Astrocyte (in vitro differentiated cells and primary cell): ENCODE measurements at places on chromosomes 13 and 19. TPM values are rescaled to one million over a fixed set of nuclear protein-coding genes. Genes with fewer than 3 reads are reported as not detected.
A peak's percentile ranks its signal among the peaks of the same experiment; 100 is the strongest.

DNA sequence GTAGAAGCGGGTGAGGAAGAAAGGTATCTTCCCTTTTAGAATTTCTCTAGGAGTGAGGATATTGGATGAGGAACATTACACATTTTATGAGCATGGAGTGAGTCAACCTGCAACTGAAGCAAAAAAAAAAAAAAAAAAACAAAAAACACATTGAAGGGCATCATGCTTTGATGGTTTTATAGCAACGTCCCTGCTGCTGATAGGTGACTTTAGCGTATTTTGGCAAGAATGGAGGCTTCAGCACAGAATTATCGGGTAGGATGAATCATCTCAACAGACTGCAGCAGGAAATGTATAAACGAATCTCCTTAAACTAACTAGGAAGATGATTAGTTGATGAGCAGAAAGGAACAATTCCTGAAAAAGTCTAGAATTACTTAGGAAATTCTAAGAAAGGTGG is 1359.6 kb upstream of the ATXN8OS start:
- peak; percentile 56 for DNase-seq

DNA sequence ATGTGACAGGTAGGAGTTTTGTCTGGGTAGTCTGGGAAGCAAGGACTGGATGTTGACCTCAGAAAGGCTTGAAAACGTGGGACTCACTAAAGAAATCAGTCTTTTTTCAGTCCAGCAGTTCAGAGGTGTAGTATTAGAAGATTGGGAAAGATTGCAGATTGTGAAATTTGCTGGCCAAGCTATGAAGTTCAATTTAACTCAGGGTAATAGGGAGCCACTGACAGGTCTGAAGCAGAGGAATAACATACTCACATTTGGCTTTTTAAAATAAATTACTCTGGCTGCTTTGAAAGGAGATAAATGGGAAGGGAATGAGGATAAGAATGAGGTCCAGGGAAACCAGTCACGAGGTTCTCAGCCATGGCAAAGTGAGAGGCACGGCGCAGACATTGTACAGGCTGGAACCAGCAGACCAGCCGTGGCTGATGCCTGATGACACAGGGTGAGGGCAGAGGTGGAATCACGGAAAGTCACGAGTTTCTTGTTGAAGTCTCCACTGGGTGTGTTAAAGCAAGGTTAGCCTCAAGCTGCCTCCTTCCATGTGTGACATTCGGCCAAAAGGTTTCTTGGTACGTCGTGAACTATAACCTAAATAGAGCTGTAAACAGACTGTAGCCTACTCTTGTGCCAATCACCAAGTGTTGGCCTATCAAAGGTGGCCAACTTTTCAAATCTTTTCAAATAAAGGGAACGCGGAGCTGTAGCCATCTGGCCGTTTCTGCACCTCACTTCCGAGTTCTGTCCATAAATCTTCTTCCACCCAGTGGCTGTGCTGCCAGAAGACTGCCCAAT is 377.6 kb downstream of the IRS2 start:
- DNase-seq, result no peak

DNA sequence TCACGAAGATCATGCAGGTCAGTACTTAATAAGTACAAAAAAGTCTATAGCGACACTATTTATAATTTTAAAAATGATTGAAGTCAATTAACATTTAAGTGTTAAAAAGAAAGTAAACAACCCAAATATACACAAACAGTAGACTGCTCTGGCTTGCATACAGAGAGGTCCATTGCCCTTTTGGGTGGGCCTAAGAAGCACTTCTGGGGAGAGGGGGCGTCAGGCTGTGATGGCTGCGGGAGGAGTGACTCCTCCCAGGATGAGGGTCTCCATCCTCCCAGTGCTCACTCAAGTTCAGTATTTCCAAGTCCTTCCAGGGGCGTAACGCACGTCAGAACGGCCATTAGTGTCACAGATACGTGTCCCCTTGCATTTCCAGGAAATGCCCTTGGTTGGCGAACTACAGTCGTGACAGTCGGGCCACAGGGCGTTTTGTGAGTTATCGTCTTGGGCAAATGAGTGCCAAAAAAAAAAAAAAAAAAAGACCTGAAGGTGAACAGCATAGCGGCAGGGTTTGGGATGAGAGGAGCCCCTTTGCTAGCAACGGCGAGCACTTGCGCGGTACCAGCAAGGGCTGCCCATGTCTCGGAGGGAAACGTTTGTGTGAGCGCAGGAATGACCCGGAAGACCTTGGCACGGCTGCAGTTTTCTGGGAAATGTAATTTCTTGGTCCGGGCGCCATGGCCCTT is at the start of gene SCGB2B2:
Gene SCGB2B2, minus strand, starts transcription at position 463 of the 689 bp plus-strand sequence. CDS start 82,596 bp downstream, outside the sequence.
- no peak for DNase-seq

The MADCAM1 gene
- 0.57 and 0.60 TPM in 2 replicates for total RNA-seq
